ENCODE measurements at places on chromosomes 3 and 15. TPM values are rescaled to one million over a fixed set of nuclear protein-coding genes. Genes with fewer than 3 reads are reported as not detected.

The SLC38A3 gene
- polyA plus RNA-seq = not detected

The TF gene
- polyA plus RNA-seq = 0.01 TPM

GRCh38 chr3:40939741-40940130 lies 259.6 kb upstream of the CTNNB1 start:
- no peak for DNase-seq

DNA sequence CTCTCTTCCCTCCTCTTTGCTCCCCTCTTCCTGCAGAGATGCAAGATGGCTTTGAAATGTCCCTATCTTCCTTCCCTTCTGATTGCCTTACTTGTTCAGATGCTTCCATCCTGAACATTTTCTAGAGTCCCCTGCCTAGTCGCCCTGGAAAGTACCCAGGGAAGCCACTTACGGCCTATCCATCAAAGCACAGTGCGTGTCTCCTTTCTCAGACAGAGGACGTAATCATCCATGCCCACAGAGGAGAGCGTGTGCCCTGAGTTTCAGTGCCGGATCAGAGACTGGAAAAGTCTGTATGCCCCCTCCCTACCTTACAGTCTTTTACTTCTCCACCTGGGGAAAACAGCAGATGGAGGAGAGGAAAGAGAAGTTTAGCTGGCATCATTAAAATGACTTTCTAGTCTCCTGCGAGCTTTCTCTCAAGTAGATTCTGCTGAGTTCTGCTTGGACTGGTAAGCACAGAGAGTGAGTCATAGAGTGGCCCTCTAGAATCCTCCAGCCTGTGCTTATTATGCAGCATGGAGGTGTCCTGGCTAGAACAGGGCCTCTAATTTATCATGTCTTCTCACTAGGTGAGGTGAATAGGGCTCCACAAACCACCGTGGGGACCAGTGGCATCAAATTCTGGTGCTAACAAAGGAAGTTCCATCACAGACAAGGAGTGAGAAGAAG lies 114.6 kb downstream of the SLCO3A1 start:
- no peak for DNase-seq

DNA sequence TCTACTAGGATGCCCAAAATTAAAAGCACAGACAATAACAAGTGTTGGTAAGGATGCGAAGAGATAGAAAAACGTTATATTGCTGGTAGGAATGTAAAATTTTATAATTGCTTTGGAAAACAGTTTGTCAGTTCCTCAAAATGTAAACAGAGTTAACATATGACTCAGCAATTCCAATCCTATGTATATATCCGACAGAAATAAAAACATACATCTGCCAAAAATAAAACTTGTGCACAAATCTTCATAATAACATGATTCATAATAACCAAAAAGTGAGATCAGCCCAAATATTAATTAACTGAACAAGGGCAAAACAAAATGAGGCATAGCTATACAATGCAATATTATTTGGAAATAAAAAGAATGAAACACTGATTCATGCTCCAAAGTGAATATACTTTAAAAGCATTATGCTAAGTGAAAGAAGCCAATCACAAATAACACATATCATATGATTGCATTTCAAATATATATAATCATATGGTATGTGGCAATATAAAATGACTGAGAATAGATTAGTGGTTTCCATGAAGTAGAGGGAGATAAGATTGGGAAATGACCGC lies 609.3 kb downstream of the IGSF11 start:
- no peak for DNase-seq
